ENCODE measurements at places on chromosomes 4 and X.

DNA sequence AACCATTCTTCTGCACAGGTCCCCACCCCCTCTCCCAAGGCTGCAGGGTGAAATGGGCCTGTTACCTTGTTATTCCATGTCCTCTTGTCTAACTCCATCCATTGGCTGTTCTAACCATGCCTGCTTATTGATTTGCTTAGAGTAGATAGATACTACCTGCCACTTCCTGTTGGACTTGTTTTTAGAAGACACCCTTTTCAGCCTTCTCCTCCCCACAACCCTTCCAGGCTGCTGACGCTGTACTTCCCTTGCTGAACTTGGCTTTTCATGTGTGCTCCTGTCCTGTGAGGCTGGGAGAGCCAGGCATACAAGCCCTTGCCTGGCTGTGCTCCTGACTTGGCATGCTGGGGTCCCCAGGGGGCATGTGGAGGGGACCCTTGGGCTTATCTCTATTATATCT is 81.9 kb downstream of the AASDH start:
- no peak for DNase-seq

- no peak for DNase-seq
Measured at GRCh38 chrX:153631907-153632594, 15.0 kb upstream of the DUSP9 start.

- no peak for DNase-seq
Measured at GRCh38 chr4:149987330-149988086, 90.7 kb upstream of the DCLK2 start.

- no peak for DNase-seq
Measured at GRCh38 chrX:27439771-27440170, 23.4 kb downstream of the PPP4R3C start.

- DNase-seq = no peak
Measured at GRCh38 chrX:149937871-149938426, 342 bp downstream of the EOLA2 start.

DNA sequence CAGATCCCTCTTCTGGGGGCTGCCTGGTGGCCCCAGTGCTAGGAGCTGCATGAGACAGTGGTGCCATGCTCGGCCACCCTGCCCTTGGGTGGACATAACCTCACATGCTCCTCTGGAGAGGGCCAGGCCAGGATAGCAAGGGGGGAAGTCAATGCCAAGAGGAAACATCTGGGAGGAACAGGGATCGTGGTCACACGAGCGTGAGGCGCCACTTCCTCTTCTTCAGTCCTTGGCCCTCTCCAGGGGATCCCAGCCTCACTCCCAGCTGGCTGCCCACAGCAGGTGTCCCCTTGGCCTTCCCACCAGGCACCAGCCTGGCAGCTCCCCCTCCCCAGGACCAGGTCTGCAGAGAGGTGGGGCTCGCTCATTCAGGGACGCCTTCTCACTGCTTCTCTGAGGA is 28.6 kb downstream of the TBC1D14 start:
- no peak for DNase-seq

GRCh38 chrX:41686788-41687187 is 2.0 kb upstream of the GPR34 start:
- DNase-seq = no peak

DNA sequence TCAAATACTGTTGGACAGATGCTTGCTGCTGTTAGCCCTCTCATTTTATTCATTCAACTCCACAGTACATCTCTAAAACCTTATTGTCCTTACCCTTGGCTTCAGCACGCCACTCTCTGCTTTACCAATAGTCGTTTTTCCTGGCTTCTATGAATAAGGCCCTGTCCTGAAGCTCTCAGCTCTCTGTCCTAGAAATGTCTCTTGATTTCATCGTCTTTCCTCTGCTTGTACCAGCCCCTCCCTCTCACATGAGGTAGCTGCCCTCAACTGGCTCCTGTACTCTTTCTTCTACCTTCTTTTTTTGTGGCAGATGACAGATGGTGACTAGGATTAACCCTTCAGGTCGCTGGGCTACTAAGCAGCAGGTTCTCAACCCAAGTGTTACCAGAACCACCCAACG is 11.4 kb downstream of the ADGRA3 start:
- no peak for DNase-seq

DNA sequence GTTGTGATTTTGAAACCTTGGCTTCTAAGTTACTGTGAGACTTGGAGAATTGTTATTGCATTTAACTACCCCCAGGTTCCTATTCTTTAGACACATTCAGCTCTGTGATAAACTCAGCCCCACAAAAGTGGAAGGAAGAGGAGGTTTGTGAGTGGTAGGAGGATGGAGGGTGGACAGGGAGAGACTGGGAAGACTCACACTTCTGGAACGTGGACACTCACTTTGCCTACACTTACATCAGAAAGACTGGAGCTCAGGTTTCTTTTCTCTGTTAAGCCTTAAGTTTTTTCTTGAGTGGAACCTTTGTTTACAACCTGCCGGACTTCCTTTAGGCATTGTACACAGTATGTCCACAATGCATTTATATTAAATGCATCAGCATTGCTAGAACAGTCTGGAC is 99.0 kb downstream of the AREG start:
- DNase-seq = no peak

DNA sequence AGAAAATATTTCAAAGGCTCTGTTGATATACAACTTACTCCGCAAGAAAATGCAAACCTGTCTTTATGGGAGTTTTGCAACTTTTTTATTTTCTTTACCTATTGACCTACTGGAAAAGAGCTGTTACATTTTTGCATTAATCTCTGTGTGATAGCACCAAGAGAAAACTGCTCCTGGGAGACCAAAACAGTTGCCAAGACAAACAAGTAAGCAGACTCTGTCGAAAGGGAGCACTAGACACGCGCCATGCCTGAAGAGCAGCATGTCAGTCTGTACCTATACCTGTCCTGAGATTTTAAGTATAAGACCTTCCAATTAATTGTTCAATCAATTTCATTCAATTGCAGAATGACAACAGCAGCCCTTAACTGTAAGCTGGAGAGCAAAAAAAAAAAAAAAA is 56.0 kb upstream of the TECRL start:
- no peak for DNase-seq

DNA sequence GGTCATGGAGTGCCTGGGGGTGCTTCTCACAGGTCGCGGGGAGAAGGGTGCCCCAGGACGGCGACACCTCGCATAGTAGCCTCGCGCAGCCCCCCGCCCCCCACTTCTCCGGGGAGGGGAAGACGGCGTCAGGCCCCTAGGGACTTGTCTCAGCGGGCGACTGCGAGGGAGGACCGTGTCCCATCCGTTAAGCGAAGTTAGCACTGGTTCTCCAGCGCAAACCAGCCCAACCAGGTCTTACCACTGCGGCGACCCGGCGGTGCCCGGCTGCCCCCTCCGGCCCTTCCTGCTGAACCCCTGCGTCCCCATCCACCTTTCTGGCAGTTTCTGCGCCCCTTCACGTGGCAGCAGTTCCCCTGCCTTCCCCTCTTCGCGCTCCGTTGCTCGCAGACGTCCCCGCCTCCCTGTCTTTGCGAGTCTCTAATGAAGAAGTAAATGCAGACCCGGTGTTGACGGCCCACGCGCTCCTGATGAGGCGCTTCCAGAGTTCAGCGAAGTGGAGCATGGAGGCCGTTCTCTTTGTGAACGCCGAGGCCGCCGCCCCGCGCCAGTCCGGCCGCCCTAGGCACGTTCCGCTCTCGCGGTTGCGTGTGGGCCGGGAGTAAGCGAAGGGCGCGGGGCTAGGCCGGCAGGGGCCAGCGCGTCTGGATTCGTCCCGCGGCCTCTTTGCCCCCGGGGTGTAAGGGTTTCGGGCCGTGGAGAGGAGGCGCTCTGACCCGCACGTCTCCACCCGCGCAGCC is 3.0 kb downstream of the SLIT2 start:
- no peak for DNase-seq

DNA sequence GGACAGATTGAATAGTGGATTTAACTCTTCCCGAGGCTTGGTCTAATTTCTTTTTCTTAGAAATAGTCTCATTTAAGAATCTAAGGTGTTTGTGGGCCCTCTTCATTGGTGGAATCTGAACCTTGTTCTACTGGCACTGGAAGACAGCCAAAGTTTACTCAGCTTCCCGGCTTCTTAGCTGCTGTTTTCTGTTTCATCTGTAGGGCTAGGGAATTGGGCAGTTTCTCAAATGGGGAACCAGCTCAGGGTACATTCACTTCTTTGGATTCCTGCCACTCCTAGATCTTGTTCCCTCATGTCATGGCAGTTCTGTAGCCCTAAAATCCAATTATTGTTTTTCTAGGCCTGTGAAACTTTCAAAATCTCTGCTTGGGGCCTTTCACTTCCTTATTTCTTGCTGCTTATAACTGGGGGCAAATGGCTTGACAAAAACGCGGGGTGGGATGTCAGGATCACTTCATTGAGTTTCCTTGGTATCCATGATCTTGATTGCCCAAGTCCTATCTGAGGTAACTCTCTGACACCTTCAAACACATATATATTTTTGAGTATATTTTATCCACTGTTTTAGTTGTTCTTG is 985.0 kb downstream of the C4orf33 start:
- DNase-seq = no peak

GRCh38 chrX:97290199-97290598 is 406.5 kb downstream of the RPA4 start:
- no peak for DNase-seq
